ENCODE measurements at places on chromosomes 2 and 18.

- DNase-seq = peak; percentile 25
Measured at GRCh38 chr2:170396799-170397459, 219.0 kb downstream of the MYO3B start.

DNA sequence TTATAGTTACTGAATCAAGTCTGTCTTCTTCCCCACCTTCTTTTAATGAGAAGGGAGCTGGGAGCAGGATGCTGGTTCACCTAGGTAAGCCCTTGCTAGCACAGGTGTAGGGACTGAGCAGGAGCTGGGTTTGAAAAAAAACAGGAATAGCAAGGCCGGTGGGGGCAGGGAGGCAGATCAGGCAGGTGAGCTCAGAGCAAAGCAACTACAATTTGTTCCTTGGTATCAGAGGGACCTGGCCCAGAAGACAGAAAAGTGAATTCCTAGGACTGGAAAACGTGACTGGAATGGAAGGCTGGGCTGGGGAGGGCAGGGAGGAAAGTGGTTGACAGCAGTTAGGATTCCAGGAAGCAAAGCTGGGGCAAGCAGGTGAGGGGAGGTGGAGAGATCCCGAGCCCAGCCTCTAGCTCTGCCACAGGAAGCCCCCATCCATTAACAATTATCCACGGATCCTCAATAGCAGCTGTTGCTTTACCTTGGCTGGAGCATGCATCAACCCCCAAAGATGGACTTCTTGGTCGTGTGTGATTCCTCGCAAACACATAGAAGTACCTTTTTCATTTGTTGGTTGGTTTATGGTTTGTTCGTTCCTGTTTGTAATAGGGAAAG lies 118.4 kb downstream of the LNPK start:
- DNase-seq = no peak

DNA sequence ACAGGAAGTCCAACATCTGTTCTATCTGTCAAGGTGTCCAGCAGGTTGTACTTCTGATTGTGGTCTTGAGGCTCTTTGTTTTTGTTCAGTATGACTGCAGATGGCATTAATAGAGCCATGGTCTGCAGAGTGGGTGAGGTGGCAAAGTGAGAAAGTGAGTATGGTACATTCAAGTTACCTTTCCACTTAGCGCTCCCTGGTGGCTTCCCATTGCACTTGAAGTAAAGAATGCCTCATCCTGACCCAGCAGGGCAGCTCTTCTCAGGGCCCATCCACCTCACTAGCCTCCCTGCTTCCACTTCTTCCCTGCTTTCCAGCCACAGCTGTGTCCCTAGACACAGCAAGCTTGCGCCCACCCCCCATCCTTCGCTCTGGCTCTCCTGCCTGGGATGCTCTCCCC lies 148.0 kb upstream of the ALPP start:
- no peak for DNase-seq

GRCh38 chr2:165870346-165870745 lies 76.3 kb upstream of the GALNT3 start:
- DNase-seq = no peak
